Head of caudate nucleus (tissue), 42 donors: ENCODE measurements at places on chromosomes 11 and 22.
A peak's percentile ranks its signal among the peaks of the same experiment; 100 is the strongest.

GRCh38 chr11:29173660-29174062 is 843.2 kb downstream of the KCNA4 start:
- no peak for DNase-seq

DNA sequence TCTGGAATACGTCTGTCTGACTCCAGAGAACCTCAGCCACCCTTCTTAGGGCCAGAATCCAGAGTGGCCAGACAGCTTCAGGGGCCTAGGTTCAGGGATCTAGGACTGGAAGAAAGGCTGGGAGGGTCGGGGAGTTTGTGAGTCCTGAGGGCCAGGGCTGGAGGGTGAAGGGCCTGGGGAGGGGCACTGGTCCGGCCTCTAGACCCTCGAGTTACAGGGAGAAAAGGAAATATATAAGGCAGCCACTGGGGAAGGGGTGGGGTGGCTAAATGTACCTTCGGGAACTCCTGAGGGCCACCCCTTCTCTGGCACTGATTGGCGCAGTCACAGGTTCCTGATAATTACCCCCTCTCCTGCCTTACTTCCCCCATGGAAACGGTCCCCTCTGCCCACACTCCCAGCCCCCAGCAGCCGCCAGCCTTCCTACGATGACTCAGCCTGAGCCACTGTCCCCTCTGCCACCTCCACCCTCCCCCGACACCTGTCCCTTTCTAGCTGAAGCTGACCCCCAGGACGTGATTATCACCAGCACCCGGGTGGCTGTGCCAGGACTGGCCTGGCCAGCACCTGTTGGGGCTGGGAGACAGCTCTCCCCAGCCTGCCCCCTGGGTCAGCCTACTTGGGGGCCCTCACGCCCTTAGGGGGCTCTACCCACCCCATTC is 26.4 kb downstream of the MB start:
- no peak for DNase-seq

DNA sequence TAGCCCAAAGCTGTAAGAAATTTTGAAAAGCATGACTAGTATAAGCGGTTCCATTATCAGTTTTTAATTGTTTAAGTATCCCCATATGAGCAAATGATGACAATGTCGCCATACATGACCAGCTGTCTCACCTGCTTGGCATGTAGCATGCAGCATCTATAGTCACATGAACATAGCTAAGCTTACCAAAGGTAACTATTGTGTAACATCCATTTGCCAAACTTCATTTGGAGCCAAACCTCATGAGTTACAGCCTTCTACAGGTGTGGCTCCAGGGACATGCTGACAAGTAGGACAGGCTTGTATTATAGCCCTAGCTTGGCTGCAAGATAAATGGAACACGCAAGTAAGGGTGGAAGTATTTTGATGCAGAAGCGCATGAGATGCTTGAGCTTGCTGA is 30.4 kb downstream of the OR10A6 start:
- no peak for DNase-seq

DNA sequence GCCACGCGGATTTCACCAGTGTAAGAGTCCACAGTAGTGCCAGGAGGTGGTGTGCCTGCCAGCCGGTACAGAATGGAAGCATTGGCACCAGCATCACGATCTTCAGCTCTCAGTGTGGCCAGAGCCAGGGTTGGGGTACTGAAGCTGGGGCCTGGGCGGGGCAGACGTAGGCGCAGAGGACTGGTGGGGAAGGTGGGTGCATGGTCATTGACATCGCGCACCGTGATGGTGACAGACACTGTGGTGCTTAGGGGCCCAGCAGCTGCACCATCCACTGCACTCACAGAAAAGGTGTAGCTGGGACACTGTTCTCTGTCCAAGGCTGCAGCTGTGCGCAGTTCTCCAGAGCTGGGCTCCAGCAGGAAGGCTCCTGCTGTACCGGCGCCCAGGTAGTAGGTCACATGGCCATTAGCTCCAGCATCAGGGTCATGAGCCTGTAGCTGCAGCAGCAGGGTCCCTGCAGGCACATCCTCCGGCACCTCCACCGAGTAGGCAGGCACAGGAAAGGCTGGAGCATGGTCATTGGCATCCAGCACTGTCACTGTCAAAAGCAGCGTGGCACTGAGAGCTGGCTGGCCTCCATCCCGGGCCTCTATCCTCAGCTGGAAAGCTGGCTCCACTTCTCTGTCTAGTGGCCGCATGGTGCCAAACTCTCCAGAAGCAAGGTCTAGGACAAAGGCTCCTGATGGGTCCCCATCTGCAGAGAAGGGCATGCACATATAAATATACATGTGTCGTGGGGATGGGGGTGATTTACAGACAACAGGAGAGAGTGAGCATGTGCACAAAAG is 7.9 kb upstream of the TPP1 start:
- DNase-seq, result peak; percentile 71

- DNase-seq, result no peak
These were observed 23.4 kb upstream of the ROBO3 start for GRCh38 chr11:124841840-124842239.

- DNase-seq, result no peak
These were observed 13.4 kb downstream of the OR51B4 start for GRCh38 chr11:5288108-5288905.

- no peak for DNase-seq
These were observed 5.9 kb upstream of the IL10RA start for GRCh38 chr11:117980280-117980679.

- no peak for DNase-seq
These were observed 331.9 kb downstream of the CNTN5 start for GRCh38 chr11:99352642-99353041.

GRCh38 chr11:14422052-14422813 is 63.2 kb upstream of the RRAS2 start:
- peak; percentile 24 for DNase-seq

GRCh38 chr11:115158053-115158452 is 346.2 kb downstream of the CADM1 start:
- DNase-seq, result no peak

- peak; percentile 56 for DNase-seq
These were observed 27.9 kb downstream of the TCIRG1 start for GRCh38 chr11:68066742-68067141.

DNA sequence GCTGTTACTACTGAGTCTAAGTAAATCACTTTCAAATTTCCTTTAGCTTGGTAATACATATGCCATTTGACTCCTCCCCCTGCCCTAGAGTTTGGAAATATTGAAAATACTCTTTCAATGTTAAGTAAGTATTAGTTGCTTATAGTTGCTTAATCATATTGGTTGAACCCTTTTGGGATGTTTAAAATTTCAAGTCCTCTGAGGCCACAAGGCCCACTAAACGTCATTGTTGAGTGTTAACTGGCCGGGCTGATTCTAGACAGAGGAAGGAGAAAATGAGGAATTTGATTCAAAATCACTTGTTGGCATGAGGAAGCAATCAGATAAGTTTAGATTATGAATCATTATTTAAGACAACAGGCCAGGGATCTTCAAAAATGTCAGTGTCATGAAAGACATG is 8.5 kb downstream of the NAV2 start:
- DNase-seq, result no peak

DNA sequence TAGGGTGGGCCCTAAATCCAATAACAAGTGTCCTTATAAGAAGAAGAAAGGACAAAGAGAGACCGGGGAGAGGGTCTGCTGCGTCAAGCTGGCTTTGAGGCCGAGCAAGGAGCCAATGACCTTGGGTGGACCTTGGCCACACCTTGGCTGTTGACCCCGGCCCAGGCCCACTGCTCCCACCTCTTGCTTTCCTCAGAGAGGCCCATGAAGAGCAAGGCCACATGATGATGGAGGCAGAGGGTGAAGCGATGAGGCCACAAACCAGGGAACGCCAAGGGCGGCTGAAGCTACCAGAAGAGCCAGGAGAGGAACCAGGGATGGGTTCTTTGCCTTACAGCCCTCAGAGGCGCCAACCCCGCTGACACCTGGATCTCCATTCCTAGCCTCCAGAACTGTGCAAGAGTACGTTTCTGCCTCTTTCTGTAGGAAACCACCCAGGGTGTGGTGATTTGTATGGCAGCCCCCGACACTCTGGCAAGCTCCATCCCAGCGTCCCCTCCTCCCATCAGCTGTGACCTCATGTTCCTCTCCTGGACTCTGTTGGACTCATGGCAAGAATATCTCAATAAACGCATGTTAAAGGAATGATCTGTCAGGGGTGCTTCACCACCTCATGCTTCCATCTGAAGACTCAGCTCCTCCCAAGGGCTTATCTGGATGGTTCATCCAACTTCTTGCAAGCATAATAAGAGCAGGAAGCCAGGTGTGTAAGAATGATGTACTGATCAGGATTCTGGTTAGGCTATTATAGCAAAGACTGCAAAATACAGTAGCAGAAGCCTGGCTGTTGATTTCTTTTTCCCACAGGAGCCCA is 41.6 kb upstream of the LINC01488 start:
- DNase-seq, result no peak

- no peak for DNase-seq
These were observed 478 bp downstream of the FAU start for GRCh38 chr11:65121447-65121864.

GRCh38 chr11:795634-796564 is 2.2 kb downstream of the SLC25A22 start:
- peak; percentile 55 for DNase-seq

- DNase-seq, result no peak
These were observed 36.6 kb upstream of the NNMT start for GRCh38 chr11:114259551-114259983.

DNA sequence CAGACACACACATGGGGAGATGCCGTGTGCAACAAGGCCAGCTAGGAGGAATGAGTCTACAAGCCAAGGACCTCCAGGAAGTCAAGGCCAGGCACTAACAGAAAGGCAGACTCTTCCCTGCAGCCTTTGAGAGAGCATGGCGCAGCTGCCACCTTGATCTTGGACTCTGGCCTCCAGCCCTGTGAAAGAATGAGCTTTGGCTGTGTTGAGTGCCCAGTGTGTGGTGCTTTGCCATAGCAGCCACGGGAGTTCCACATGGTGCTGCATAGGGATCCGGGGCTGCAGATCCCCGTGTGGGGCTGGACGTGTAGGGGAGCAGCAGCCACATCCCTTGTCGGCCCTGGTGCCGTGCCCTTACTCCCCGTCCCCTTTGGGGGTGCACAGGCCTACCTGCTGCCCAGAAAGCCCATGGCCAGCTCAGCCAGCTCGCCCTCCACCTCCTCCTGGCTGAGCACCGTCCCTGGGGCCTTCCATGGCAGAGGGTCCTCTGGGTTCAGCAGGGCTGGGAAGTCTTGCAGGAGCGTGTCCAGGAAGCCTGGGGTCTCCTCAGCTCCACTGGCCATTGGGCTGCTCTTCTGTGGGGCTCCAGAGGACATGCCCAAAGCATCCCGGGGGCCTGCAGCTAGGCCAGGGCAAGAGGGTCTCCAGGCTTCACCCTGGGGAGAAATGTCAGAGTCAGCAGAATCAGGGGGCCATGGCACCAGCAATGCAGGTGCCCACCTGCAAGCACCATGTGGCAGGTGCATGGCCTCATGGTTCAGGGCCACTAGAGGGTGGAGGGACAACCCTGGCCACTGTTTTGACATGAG is 7.0 kb downstream of the PPM1F start:
- no peak for DNase-seq

DNA sequence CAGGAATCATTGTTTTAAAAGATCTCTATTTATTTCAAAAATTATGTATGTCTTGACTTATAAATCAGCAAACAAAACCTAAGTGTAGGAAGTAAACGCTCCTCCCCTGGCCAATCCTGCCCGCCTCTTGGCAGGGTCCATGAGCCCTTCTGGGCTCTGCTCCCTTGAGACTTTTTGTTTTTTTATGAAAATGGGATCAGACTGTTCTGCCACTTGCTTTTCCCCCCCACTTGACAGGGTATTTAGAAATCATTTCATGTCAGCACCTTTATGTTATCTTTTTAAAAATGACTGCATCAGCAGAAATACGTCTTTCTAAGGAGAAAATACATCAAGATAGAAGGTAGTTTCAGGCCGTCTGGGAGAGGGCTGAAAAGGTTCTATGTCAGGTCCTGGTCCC is 35.6 kb downstream of the FBLN1 start:
- DNase-seq, result no peak

GRCh38 chr11:20207781-20208621 is 47.7 kb upstream of the DBX1 start:
- DNase-seq, result no peak

DNA sequence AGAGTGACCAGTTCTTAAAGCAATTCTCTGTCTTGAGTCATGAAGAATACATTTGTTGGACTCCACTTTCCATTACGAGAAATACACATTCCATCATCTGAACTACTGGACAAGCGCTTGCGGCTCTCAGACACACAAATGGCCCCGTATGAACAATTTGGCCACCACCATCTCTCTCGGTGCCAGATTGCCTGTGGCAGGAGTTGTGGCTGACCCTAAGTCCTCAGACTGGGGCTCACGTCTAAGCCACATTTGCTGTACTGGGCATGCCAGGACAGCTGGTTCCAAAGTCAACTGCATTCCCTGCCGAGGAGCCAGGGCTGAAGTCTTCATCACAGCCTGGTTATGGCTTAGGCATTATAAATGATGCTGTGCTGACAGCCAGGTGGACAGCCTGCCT is 227.5 kb downstream of the MIAT start:
- DNase-seq, result no peak

DNA sequence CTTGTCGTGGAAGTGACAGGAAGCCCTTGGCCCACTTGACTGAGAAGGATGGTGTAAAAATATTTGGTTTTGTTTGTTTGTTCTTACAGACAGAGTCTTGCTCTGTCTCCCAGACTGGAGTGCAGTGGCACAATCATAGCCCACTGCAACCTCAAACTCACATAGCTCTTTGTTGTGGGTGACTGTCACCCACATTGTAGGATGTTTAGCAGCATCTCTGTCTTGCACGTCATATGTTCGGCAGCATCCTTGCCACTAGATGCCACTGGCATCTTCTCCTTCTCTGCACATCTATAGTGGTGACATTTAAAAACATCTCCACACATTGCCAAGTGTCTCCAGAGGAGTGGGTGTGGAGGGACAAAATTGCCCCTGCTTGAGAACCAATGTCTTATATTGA is 56.8 kb downstream of the PRR5L start:
- DNase-seq, result no peak

- no peak for DNase-seq
These were observed 56.8 kb upstream of the FBXO3 start for GRCh38 chr11:33830903-33831648.
